ENCODE measurements at places on chromosomes 12 and 14. TPM values are rescaled to one million over a fixed set of nuclear protein-coding genes. Genes with fewer than 3 reads are reported as not detected.

Gene TMED8
- total RNA-seq, result 9.0 TPM

Gene TTC7B
- total RNA-seq, result not detected

Gene IGFBP6
- total RNA-seq, result not detected

Gene STAC3
- 7.3 TPM for total RNA-seq

- no peak for DNase-seq
Observed at GRCh38 chr12:70044167-70044566, 199.1 kb upstream of the CNOT2 start.

GRCh38 chr12:11884706-11885105 lies 186.0 kb upstream of the BCL2L14 start:
- DNase-seq, result no peak

DNA sequence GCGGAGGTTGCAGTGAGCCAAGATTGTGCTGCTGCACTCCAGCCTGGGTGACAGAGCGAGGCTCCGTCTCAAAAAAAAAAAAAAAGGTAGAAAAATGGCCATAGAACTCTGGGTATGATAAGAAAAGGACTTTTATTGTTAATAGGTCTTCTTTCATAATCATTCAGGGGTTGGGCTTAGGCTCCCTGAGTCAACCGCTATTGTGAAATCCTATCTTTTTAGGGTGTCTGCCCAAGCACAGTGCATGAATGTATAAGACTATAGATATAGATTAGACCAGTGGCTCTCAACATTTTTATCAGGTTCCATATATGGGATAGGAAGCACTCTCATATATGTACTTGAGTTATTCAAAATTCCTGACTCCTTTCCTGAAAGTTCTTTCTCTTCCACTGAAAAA lies 48.7 kb upstream of the USP15 start:
- DNase-seq, result no peak

GRCh38 chr12:40376533-40377267 lies 151.9 kb downstream of the LRRK2 start:
- no peak for DNase-seq

DNA sequence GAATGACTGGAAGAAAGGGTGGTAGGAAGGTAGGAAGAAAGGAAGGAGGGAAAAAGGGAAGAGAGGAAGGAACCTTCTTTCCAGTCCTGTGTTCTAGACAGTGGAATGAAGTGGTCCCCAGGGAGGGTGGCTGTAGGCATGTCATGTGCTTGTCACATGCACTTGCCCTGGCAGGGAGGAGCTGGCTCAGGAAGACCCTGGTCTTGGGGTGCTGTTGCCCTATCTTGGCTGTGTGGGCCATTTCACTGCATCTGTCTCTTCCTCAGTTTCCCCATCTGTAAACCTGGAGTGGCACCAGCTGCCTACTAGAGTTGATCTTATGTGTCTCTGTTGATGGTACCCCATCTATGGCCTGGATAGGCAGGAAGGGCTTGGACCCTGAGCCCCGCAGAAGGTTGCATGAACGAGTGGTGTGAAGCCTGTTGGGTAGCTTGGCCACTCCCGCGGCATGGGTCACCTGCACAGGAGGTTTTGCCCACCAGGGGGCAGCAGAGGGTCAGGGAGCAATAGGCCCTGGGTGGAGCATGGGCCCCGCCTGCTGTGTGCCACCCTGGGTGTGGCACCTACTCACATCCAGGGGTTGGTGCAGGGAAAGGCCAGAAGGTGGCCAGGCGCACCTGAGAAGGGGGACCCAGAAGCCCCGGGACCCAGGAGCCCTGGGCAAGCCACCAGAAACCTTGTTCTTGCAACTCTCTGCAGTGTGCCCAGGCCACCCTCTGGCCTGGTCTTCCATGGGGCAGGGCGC lies 25.1 kb downstream of the MEG3 start:
- DNase-seq, result peak; percentile 83
